Thoracic aorta (tissue), 2 donors: ENCODE measurements at places on chromosomes 7 and 10.

DNA sequence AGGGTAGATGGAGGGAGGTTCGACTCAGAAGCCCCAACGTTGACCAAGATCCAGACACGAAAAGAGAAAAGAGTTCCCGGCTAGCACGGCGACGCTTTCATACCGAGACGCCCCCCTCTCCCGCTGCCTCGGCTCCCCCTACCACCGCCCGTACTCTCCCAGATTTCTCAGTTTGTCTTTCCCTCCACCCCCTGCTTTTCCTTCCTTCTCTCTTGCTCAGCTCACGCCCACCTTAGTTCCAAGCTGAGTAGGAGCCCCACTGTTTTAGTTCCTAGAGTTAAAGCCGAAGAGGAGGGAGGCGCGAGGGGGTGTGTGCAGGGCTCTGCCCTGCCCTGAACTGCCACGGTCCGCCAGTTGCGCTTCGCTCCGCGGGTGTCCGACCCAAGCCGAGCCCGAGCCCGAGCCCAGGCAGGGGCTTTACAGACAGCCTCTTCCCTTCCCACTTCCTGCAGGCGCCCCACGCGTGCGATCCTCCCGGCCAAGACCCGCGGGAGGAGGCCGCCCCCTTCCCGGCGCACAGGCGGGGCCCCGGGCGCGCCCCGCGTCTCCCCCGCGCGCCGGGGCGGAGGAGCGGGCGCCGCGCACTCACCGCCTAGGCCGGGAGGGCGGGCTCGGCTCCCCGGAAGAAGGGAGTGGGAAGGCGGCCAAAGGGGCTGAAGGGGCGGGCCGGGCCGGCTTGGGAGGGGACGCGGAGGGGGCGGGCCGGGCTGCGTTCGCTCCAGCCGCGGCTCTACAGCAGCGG lies at the start of gene EPHB6:
TSS of gene EPHB6 (plus strand) at position 705 of the 742 bp plus-strand sequence. CDS start 8,152 bp downstream, outside the sequence.
- DNase-seq, result no peak
- peak within 1 kb of the TSS; percentile 90 for H3K4me3 ChIP-seq
- H3K4me1 ChIP-seq, result peaks cover 25% of the 10 kb centered on the region
- no peaks in the 10 kb centered on the region for H3K27me3 ChIP-seq
- peak within 1 kb of the TSS; percentile 71 for H3K27ac ChIP-seq
- H3K36me3 ChIP-seq, result no peaks in the 10 kb centered on the region

- no peak for DNase-seq
- H3K4me1 ChIP-seq, result no peaks in the 10 kb centered on the region
- no peaks in the 10 kb centered on the region for H3K36me3 ChIP-seq
- no peak overlapping the region for H3K4me3 ChIP-seq
Measured at GRCh38 chr7:137080516-137081203, 212.2 kb downstream of the CHRM2 start.

- no peak overlapping the region for H3K27ac ChIP-seq
- H3K4me3 ChIP-seq, result no peak overlapping the region
- no peaks in the 10 kb centered on the region for H3K27me3 ChIP-seq
- H3K4me1 ChIP-seq, result peaks cover 10% of the 10 kb centered on the region
- DNase-seq, result no peak
Measured at GRCh38 chr10:30233186-30233959, 115.7 kb downstream of the MTPAP start.

- H3K4me1 ChIP-seq, result peaks cover 10% of the 10 kb centered on the region
- no peaks in the 10 kb centered on the region for H3K27me3 ChIP-seq
- no peak overlapping the region for H3K4me3 ChIP-seq
- no peak for DNase-seq
- no peak overlapping the region for H3K27ac ChIP-seq
Measured at GRCh38 chr7:7185371-7185989, 3.1 kb downstream of the C1GALT1 start.

- H3K4me3 ChIP-seq, result no peak overlapping the region
- DNase-seq, result no peak
- H3K27me3 ChIP-seq, result no peaks in the 10 kb centered on the region
- no peaks in the 10 kb centered on the region for H3K4me1 ChIP-seq
Measured at GRCh38 chr7:37663693-37664092, 19.9 kb upstream of the GPR141 start.

- no peak for DNase-seq
- peaks cover 2% of the 10 kb centered on the region for H3K36me3 ChIP-seq
- H3K27me3 ChIP-seq, result no peaks in the 10 kb centered on the region
- peaks cover 4% of the 10 kb centered on the region for H3K4me1 ChIP-seq
Measured at GRCh38 chr10:69884686-69885085, 83.0 kb downstream of the COL13A1 start.

DNA sequence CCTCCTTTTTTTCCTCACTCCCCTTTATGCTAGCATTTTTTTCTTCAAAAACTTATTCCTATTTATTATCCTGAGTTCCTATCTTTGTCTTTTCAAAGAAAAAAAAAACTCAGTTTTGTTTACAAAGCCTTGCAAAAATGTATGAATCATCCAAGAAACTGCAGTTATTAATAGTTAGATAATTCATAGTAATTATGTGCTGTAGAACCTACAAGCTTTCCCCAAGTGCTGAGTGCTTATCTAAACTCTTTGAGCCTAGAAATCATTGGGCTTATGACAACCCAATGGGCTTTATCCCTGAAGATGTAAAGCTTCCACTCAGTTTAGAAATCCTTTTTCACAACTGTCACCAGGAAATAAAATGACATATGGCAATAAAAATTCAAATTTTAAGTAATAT lies 145.9 kb upstream of the WNT16 start:
- no peaks in the 10 kb centered on the region for H3K27me3 ChIP-seq
- H3K4me1 ChIP-seq, result peaks cover 6% of the 10 kb centered on the region
- no peaks in the 10 kb centered on the region for H3K36me3 ChIP-seq
- H3K27ac ChIP-seq, result no peak overlapping the region
- DNase-seq, result no peak
- no peak overlapping the region for H3K4me3 ChIP-seq

DNA sequence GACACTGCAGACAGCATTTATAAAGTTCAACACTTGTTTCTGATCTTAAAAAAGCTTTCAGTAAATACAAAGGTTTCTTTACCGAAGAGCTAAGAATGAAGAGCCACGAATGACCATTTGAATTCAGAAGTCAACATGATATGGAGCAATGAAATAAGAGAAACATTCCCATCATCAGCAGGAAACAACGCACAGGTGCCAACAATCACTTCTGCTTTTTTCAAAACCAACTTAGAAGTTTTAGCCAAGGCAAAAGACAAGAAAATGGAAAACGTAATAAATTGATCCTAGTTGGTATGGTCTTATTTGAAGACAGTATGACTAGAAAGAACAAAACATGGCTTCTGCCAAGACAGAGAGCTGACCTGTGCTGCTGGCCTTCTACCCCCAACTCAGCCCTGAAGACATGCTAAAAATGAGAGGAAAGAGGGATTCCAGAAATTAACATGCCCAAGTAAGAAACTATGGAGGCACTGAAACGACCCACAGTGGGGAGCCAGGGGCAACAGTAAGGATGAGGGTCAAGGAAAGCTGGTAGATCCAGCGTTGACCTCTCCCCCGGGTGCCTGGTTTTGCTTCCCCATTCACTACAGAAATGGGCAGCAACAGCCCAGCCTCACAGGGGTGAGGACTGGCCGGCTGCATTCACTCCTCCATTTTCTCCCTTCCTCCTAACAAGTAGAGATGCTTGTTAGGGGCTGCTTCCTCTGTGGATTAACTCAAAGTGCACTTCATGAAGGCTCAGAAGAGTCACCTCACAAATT lies 30.1 kb downstream of the VPS41 start:
- no peak overlapping the region for H3K27ac ChIP-seq
- no peaks in the 10 kb centered on the region for H3K4me1 ChIP-seq
- no peak overlapping the region for H3K4me3 ChIP-seq
- no peak for DNase-seq

GRCh38 chr10:129694184-129694583 lies 227.1 kb downstream of the MGMT start:
- H3K27me3 ChIP-seq, result no peaks in the 10 kb centered on the region
- H3K36me3 ChIP-seq, result no peaks in the 10 kb centered on the region
- peak overlapping the region; percentile 22 for H3K4me3 ChIP-seq

GRCh38 chr7:128370491-128370890 lies 9.0 kb upstream of the PRRT4 start:
- no peak for DNase-seq
- no peaks in the 10 kb centered on the region for H3K27me3 ChIP-seq
- H3K36me3 ChIP-seq, result no peaks in the 10 kb centered on the region
- H3K4me1 ChIP-seq, result no peaks in the 10 kb centered on the region

- H3K36me3 ChIP-seq, result no peaks in the 10 kb centered on the region
- H3K27ac ChIP-seq, result no peak overlapping the region
- no peaks in the 10 kb centered on the region for H3K4me1 ChIP-seq
- H3K27me3 ChIP-seq, result no peaks in the 10 kb centered on the region
- H3K4me3 ChIP-seq, result no peak overlapping the region
Measured at GRCh38 chr10:30284865-30285594, 64.0 kb downstream of the MTPAP start.

GRCh38 chr7:116098175-116098574 lies 67.6 kb upstream of the TFEC start:
- DNase-seq, result no peak
- no peaks in the 10 kb centered on the region for H3K4me1 ChIP-seq

GRCh38 chr10:21519941-21520436 lies 5.5 kb downstream of the SKIDA1 start:
- no peaks in the 10 kb centered on the region for H3K36me3 ChIP-seq
- peak overlapping the region; percentile 61 for H3K27ac ChIP-seq
- peaks cover 43% of the 10 kb centered on the region for H3K4me1 ChIP-seq
- no peaks in the 10 kb centered on the region for H3K27me3 ChIP-seq
- no peak for DNase-seq
- H3K4me3 ChIP-seq, result peak overlapping the region; percentile 76
